ENCODE measurements at places on chromosomes 5 and 9.

DNA sequence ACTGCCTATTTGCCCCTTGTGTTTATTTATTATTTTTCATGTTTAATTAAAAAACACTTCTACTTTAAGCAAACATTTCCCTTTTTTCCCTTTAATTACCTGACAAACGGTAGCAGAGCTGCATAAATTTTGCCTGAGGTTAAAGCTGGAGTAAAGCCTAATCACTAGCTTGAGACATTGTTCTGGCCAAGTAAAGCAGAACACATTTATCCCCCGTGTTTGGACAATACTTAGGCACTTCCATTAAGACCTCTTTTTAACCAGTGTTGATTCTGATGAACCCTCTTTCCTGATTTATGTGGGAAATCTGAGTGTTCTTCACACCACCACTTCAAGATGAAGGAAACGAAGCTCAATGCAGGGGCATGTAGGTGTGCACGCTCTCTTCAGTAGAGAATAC lies 54.5 kb downstream of the BNC2 start:
- no peak for DNase-seq

DNA sequence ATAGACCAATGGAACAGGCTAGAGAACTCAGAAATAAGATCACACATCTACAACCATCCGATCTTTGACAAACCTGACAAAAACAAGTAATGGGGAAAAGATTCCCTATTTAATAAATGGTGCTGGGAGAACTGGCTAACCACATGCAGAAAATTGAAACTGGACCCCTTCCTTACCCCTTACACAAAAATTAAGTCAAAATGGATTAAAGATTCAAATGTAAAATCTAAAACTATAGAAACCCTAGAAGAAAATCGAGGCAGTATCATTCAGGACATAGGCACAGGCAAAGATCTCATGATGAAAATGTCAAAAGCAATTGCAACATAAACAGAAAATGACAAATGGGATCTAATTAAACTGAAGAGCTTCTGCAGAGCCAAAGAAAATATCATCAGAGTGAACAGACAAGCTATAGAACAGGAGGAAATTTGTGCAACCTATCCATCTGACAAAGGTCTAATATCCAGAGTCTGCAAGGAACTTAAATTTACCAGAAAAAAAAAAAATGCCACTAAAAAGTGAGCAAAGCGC lies 43.8 kb downstream of the MRPS27 start:
- DNase-seq, result no peak

DNA sequence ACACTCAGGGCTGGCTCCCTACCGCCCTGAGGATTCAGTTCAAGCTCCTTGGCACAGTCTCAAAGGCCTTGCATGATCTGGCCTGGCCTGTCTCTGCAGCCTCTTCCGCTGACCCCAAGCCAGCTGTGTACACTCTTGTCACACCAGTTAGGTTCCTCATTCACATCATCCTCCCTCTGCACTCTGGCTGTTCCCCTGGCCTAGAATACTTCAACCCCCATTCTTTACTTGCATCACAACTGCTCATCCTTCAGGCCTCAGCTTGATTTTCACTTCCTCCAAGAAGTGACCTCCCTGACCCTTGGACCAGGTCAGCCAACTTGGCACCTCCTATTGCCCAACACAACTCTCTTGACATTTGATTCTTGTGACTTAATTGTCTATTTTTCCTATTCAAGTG lies 18.9 kb upstream of the PFDN1 start:
- no peak for DNase-seq

- DNase-seq, result peak; percentile 87
Measured at GRCh38 chr9:135506327-135507103, 6.0 kb downstream of the MRPS2 start.

DNA sequence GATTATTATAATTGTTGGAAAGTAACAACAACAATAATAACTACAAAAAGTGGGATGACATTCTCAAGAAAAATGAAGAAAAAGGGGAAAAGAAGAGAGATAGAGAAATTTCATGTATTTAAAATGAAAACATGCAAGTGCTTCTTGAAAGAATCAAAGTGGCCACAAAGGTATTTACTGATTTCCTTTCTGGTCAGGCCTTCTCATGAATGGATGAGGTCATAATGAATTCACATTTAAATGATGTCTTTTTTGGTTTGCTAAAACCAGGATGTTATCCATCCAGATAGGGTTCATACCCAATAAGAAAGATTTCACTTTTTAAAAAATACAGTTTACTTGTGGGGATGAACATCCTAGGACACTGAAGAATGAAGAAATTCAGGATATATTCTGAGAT lies 446.4 kb upstream of the PTGER4 start:
- DNase-seq, result no peak

- DNase-seq, result no peak
Measured at GRCh38 chr5:169142264-169142970, 158.5 kb downstream of the SLIT3 start.

GRCh38 chr5:168916266-168916665 lies 337.1 kb upstream of the PANK3 start:
- DNase-seq, result peak; percentile 77

DNA sequence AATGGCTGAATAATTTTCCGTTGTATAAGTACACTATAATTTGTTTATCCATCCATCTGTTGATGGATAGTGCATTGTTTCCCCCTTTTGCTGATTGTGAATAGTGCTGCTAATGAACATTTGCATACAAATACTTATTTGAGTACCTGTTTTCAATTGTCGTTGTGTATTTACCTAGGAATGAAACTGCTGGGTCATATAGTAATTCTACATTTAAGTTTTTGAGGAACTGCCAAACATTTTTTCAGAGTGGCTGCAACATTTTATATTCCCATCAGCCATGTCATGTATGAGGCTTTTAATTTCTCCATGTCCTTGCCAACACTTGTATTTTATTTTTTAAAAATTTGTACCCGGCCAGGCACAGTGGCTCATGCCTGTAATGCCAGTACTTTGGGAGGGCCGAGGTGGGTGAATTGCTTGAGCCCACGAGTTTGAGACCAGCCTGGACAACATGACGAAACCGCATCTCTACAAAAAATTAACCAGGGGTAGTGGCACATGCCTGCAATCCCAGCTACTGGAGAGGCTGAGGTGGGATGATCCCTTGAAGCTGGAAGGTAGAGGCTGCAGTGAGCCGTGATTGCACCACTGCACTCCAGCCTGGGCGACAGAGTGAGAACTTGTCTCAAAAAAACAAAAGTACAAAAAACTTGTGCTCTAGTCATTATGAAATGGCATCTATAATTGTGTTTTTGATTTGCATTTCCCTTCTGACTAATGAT lies 2.2 kb upstream of the ANXA6 start:
- DNase-seq, result no peak

GRCh38 chr5:66821688-66822429 lies 225.7 kb downstream of the MAST4 start:
- DNase-seq, result no peak

DNA sequence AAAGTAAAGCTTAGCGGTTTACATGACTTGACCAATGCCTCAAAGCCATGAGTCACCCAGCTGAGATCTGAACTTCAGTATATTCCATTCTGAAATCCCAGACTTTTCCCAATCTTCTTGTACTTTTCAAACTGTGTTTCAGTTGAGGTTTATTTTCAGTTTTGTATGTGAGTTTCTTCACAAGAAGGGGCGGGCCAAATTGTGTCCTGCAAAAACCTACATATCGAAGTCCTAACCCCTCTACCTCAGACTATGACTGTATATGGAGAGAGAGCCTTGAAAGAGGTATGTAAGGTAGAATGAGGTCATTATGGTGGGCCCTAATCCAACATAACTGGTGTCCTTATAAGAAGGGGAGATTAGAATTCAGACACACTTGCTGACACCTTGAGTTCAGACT lies 666 bp upstream of the TLR4 start:
- DNase-seq, result no peak

GRCh38 chr5:175109058-175109755 lies 334.8 kb downstream of the DRD1 start:
- no peak for DNase-seq

- peak; percentile 2 for DNase-seq
Measured at GRCh38 chr5:152634586-152634985, 229.5 kb upstream of the NMUR2 start.

DNA sequence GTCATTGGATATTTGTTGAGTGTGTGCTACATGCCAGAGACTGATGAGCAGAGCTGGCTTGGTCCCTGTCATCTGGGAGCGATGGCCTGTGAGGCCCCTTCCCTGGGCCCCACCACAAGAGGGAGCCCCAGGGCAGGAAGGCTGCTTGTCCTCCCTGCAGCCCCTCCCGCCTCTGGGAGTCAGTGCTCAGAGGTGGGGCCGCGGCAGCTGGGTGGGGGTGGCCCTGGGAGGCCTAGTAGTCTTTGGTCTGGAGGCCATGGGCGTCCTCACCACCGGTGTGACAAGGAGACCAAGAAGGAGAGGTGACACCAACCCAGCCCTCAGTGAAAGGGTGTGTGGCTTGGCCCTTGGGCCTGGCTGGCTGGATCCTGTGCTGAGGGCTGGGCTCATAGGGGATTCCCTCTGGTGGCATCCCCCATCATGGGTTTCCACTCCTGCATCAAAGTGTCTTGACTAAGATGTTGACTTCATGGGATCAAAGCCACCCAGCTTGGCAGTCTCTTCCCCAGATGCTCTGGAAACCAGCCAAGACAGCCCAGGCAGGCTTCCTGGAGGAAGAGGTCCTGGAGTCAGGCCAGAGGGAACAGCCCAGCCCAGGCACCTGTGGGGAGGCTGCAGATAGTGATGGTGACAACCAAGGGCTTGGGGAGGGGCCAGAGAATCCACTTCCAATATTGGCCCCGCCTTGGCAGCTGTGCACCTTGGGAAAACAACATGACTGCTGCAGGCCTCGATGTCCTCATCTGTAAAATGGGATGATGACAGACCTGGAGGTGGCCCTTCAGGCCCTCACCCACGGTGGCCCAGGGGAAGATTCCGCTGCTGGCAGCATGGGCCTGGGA lies 166.7 kb downstream of the GAPVD1 start:
- peak; percentile 91 for DNase-seq

GRCh38 chr9:124029617-124030016 lies 18.0 kb downstream of the LHX2 start:
- peak; percentile 70 for DNase-seq

DNA sequence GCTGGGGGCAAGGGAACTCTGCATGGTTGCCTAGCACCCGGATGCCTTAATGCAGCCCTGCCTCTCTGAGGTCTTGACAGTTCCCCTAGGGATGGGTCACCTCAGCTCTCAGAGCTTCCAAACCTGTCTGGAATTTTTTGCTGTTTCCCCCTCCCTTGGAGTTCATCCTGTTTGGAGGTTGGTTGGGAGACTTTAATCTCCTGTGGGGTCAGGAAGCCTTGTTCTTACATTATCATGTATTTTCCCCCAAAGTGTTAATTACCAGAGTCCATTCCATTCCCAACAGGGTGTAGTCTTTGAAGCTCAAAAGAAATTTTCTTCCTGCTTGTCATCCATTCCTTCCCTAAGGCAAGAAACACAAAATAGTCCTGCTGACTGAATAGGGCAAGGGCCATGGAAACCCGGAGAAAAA lies 150.3 kb upstream of the SPRY4 start:
- peak; percentile 51 for DNase-seq

DNA sequence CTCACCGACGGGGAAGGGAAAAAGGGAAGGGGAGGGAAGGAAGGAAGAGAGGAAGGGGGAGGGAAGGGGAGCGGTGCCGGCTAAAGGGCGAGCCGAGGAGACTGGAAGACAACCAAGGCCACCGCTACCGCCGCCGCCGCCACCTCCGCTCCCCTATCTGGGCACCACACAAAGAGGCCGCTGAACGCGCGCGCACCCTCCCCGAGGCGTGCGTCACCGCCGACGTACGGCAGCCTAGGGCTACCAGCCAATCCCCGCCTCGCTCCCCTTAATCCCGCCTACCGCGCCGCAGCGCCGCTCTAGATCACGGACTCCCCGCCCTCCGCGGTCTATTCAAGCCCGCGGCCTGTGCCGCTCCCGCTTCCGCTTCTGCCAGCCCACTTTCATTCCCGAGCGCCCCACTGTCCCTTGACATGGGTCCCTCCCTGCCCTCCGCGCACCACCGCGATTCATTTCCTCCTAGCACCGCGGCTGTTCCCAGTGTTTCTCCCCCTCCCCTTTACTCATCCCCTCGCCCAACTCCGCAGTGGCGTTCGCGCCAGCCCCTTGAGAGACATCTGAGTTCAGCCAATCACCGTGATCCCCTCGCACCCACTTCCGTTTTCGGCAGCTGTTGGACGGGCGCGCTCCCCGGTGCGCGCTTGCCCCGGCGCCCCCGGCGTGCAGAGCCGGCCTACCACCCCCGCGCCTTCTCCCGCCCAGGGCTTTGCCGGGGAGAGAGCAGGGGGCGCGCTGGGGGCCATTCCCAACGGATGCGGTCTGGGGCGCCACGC lies at the start of gene HNRNPA0:
HNRNPA0 (minus strand) TSS at position 176 of the 773 bp plus-strand sequence. CDS start 297 bp downstream, outside the sequence.
- peak; percentile 98 for DNase-seq

DNA sequence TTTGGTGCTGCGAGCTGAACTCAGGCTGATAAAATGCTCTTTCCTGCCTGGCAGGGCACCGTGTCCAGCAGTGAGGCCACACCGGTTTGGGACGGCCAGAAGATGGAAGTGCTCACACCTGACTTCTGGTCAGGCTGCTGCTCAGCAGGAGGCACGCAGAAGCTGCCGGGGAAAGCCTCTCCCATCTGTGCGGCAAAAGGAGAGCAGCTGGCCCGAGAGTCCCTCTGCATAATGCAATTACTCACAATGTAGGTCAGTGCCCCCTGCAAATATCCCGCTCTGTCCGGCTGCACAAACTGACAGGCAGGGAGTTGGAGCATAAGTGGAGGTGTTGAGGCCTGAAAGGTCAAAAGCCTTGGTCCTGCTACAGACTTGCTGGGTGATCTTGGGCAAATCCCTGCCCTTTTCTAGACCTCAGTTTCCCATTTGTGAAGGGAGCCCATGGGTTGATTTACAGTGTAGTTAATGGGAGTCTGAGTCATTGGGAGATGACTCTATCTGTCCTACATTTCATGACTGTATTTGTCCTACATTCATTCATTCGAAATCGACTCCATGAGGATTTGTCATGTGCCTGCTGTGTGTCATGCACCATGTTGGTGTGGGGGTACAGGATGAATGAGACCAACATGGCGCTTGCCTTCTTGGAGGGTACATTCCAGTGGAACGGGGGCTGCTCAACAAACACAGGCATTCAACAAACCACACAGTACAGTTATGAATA lies 61.8 kb upstream of the TBC1D2 start:
- no peak for DNase-seq

GRCh38 chr5:123906698-123907295 lies 394.8 kb downstream of the CSNK1G3 start:
- no peak for DNase-seq

- no peak for DNase-seq
Measured at GRCh38 chr5:95725071-95725820, 5.9 kb upstream of the RHOBTB3 start.

Data from H7 (cell line).